Activated CD8-positive, alpha-beta T cell treated with anti-CD3 and anti-CD28 coated beads for 36 hours (primary cell): ENCODE measurements at places on chromosomes 7 and 10.

GRCh38 chr10:24249829-24250415, 41.0 kb downstream of the KIAA1217 start:
- DNase-seq: no peak

DNA sequence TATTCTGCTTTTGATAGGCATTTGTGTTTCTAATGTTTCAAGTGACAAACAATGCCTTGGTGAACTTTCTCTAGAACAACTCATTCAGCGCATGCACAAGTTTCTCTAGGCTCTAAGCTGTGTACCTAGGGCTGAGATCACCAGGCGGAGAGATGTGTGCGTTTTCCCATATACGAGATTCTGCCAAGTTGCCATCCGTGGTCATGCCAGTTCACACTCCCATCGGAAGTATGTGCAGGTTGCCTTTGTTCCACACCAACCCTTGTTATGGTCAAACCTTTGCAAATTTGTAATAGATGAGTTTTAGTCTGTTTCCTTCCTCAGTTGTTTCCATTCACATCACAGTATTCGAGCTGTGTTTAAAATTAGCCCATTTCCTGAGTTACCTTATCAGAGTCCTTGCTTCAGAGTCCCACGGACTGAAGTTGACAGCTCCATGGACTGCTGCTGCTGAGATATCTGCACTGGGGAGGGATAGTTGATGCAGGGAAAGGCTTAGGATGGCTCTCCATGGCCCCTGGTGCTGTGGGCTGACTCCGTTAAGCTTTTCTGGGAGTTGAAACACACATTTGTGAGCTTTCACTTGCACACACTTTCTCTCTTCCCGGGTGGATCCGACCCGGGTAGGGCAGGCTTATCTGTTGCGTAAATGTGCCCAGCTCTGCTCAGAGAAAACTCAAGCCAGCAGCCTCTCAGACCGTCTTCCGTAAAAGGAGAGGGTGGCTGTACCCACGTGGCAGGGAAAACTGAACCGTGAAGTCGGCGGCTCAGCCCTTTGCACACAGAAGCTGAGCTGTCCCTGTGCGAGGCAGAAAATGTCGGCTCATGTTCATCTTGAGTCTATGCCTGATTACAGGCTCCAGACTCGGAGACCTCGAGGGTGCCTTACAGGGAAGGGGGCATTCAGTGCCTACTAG, 49.4 kb downstream of the HK1 start:
- peak; percentile 35 for DNase-seq

DNA sequence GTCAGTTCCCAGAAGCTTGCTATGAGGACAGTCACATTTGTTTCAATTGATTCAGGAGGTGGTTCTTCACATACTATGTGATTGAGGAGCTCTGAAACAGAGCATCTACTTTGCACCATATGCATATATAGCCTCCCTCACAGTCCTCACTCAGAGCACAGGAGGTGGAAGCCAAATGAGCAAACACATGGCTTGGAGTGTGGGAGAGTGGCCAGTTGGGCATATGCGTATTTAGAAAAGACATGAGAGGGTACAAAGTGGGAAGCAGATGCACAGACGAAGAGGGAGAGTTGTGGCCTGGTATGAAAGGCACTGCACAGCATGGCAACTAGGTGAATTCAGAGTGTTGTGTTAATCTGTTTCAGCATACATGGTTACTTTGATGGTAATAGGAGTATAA, 165.6 kb downstream of the COL28A1 start:
- DNase-seq: no peak

GRCh38 chr10:120600871-120601649, 144.0 kb downstream of the PLPP4 start:
- DNase-seq: peak; percentile 15

GRCh38 chr7:6092953-6093354, 61.8 kb downstream of the ANKRD61 start:
- DNase-seq: no peak

- DNase-seq: no peak
These were observed 75.6 kb downstream of the FOXL3 start for GRCh38 chr7:365593-365992.

DNA sequence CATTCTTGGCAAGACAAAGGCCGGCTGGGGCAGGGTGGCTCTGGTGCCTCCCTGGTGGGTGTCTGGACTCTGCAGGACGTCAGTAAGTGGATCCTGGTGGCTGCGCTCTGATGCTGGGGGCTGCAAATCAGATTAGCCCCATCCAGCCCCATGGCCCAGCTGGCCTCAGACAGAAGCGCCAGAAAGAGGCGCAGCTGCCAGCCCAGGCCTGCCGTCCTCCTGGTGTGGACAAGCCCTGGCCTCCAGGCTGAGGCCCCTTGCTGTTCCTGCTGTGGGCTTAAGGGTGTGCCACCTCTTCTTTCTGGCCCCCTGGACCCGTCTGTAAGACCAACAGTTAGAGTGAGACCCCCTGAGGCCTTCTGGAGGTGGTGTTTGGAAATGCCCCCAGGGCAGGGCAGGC, 5.9 kb upstream of the LFNG start:
- no peak for DNase-seq

- DNase-seq: no peak
These were observed 242.1 kb upstream of the SP4 start for GRCh38 chr7:21185653-21186265.

DNA sequence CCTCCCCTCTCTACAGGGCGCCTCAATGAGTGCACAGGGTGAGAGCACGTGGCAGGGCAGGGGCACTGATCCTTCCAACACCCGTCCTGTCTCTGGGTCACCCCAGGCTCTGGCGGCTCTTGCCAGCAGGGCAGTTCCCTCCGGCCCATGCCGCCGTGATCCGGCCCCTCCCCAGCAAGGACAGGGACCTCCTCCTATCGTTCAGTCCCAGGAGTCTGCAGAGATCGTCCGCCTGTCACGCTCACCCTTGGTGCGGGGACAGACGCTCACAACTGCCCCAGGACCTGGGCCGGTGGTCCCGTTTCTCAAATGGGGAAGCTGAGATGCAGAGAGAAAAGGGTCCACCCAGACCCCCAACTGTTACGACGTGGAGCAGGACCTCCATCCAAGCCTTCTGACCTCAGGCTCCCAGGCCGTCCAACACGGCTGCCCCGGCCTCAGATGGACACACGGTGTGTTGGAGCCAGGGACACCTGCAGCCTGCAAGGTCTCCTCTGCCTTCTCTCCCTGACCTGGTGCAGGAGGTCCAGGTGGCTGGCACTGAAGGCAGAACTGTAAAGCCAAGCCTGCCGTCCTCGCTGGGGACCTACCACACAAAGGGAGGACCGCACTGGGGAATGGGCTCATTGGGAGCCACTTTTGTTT, 248.9 kb downstream of the ELFN1 start:
- no peak for DNase-seq

- peak; percentile 38 for DNase-seq
These were observed 56.9 kb upstream of the AOAH start for GRCh38 chr7:36781011-36781738.

DNA sequence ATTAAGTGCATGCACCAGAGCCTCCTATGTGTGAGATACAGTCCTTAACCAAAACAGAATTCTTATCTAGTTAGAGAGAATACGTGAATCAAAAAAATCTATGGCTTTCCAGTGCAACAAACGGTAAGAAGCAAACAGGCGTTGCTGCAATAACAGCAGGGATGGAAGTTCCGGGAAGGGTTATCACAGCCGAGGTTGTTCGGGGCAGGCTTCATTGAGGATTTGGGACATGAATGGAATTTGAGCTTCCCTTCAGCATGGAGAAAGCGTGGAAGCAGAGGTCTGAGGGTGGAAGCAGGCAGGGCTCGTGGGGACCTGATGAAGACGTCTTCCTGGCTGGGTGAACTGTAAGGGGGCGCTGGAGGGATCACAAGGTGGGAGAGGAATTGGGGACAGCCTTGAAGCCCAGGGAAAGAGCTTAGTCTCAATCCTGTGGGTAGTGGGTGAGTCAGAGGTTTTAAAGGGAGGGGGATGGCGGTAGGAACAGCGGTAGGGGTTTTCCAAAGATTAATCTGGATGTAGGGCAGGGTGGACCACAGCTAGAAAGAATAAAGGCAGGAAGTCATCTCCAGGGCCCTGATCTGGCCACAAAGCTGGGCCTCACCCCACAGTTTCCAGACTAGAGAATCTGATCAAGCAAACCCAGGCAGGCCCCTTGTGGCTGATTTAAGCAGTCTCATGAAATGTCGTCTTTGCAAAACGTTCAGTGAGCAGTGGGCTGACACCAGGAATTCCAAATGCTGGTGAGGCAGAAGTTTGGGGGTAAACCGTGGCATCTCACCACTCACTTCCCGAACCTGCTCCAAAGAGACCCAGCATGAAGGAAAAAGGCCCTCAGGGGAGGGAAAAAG, 65.1 kb downstream of the CALML3 start:
- DNase-seq: peak; percentile 17

DNA sequence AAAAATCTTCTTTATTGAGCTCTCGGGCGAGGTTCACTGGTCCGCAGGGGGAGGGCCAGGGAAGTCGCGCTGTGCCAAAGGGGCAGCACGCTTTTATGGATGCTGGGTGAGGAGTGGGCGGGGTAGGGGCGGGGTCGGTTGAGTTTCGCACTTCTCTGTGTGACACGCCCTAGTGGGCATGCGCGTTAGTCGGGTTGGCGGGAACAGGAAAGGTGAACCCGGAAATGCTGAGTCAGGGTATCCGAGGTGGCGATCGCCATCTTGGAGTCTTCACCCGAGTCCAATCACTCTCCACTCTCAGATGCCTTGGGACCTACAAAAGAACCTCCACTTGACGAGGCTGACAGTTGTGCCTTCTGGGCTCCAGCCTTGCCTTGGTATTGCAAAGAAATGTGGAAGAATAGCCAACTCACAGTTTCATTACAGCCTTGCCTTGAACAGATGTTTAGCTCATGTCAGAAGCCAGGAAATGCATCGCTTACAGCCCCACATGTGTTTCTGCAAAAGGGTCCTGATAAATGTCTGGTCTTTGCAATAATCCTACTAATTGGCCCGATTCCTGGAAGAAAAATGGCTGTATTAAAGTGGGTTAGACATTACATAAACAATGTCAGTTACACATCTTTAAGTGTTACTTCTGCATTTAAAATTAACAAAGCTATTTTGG, 64.1 kb downstream of the AHR start:
- no peak for DNase-seq

DNA sequence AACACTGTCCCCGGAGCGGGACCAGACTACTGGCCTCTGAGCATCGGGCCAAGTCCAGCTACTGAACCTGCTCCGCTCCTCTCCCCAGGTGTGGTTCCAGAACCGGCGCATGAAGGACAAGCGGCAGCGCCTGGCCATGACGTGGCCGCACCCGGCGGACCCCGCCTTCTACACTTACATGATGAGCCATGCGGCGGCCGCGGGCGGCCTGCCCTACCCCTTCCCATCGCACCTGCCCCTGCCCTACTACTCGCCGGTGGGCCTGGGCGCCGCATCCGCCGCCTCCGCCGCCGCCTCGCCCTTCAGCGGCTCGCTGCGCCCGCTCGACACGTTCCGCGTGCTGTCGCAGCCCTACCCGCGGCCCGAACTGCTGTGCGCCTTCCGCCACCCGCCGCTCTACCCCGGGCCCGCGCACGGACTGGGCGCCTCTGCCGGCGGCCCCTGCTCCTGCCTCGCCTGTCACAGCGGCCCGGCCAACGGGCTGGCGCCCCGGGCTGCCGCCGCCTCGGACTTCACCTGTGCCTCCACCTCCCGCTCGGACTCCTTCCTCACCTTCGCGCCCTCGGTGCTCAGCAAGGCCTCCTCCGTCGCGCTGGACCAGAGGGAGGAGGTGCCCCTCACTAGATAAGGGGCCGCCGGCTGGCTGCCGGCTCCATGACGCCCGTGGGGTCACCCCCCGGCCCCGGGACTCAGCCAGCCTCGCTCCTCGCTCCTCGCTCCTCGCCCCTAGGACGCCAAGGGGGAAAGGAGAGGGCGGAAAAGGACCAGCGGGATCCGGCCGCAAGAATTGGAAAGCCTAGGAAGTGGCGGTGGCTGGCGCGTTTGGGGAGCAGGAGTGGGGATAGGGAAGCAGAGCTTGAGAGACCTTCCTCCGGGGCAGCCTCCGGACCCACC, 3.4 kb downstream of the EVX1 start:
- peak; percentile 34 for DNase-seq

DNA sequence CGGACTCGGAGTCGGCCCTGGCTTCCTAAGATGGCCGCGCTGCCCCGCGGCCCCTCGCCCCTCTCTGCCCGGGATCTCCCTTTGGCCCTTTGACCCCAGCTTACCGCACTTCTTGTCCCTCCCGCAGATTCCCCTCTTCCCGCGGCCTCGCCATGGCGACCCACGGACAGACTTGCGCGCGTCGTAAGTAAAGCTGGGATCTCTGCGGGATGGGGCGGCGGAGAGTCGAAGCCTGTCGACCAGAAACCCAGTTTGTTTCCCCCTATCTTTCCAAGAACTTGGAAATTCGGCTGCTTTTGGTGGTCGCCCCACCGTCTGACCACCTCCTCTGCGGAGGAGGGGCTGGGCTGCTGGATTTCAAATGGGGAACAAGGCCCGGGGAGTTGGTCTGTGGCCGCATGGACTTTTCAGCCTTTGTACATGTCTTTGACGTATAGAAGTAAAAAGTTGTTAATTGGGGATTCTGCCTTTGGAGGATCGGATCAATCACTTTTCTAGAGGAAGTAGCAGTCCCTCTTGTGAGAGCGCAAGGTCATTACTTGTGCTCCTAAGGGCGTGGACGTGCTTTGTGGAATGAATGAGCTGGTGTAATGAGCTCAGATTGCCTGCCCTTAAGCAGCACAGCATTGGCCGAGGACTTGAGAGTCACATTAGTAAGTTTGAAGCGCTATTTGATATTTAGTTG, 553 bp downstream of the VDAC2 start:
- peak; percentile 65 for DNase-seq

DNA sequence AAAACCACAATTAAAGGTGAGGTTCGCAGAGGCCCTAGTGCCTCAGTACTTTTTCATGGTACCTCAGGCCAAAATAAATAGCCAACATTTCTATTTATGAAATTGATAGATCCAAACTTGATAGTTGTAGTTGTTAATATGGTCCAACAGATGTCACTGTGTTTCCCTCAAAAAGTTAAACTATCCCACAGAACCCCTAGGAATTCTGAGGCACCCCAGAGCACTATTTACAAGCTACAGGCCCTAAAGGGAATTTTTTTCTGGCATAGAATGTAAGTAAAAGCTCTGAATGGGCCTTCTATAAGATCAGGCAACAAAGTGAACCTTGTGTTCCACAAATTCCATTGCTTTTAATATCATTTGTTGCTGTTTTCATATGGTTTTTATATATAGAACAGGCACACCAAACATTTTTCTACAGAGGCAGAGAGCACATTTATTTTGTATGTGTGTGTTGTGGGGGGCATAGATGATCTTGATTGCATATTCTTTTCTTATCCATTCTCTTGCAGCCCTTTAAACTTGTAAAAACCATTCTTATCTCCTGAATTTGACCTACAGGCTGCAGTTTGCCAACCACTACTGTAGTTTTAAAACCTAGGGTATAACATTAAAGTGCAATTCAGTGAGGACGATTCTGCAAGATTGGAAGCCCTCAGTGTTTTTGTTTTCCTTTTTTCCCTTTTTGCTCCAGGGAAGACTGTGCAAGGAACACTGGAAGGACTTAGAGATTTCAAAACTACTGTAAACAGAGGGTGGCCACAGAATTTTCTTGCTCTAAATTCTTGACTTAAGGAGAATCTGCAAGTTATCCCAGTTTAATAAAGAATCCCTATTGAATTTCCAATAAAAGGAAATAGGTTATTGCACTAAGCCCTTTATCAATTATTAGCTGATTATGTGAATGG, 3.5 kb upstream of the ARL4A start:
- no peak for DNase-seq

- DNase-seq: no peak
These were observed 306.8 kb downstream of the SORCS1 start for GRCh38 chr10:106857728-106858127.
